ENCODE measurements at places on chromosomes 16 and 17. TPM values are rescaled to one million over a fixed set of nuclear protein-coding genes. Genes with fewer than 3 reads are reported as not detected.

The WNT3 gene
- total RNA-seq = 0.39 TPM

The RHBDL1 gene
- total RNA-seq = 5.3 TPM

The KRT15 gene
- 6.8 TPM for total RNA-seq

DNA sequence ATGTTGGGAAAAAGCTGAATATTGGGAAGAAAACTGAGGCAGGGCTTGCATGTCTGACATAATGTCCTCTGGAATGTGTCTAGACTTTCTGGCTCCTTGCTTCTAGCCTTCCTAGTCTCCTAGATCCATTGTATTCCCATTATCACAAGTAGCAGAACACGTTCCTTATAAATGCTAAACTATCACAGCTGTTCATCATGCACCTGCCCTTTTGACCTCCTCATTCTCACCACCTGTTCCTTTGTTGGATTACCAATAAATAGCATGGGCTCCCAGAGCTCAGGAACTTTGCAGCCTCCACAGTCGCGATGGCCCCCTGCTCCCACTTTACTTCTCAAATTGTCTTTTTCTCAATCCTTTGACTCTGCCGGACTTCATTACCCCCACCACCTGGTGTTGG is 49.7 kb downstream of the ACSM1 start:
- DNase-seq = no peak

DNA sequence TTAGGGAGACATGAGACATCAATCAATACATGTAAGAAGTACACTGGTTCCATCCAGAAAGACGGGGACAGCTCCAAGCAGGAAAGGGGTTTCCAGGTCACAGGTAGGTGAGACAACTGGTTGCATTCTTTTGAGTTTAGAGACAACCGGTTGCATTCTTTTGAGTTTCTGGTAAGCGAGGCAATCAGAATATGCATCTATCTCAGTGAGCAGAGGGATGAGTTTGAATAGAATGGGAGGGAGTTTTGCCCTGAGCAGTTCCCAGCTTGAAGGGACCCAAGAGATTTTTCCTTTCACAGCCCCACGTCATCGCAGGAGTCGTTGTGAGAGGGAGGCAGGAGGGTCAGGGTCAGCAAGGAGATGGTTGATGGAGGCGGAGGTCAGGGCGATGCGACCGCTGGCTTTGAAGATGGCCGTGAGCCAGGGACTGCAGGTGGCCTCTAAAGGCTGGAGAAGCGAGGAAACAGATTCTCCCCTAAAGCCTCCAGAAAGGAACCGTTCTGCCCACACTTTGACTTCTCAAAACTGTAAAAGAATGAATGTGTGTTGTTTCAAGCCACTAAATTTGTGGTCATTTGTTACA is 36.5 kb downstream of the IRF8 start:
- no peak for DNase-seq

DNA sequence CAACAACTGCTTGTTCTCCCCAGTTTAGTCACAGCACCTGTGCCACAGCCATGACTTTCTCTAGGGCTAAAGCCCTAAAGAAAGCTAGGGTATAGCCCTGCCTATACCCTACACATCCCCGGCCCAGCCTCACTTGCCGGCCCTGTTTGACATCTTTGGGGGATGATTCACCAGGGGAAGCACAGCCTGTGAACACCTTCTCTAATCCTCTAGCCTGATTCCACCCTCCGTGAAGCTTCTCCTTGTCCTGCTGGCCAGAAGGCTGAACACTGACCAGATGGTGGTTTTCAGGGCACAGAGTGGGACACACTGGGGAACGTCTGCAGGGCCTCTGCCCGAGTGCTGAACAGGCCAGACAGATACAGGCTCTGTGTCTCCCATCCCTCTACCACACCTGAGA is 6.0 kb downstream of the CLEC16A start:
- no peak for DNase-seq

DNA sequence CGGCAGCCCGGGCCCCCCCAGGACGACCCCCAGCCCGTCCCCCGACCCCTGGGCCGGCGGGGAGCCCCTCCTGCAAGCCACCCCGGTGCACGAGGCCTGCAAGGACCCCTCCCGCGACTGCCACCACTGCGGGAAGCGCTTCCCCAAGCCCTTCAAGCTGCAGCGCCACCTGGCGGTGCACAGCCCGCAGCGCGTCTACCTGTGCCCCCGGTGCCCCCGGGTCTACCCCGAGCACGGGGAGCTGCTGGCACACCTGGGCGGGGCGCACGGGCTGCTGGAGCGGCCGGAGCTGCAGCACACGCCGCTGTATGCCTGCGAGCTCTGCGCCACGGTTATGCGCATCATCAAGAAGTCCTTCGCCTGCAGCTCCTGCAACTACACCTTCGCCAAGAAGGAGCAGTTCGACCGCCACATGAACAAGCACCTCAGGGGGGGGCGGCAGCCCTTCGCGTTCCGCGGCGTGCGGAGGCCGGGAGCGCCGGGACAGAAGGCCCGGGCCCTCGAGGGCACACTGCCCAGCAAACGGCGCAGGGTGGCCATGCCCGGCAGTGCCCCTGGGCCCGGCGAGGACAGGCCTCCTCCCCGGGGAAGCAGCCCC is 15.6 kb upstream of the ZFPM1 start:
- peak; percentile 73 for DNase-seq

- peak; percentile 67 for DNase-seq
Measured at GRCh38 chr16:22188595-22189442, 17.3 kb upstream of the EEF2K start.

The G6PC1 gene
- total RNA-seq = 0.50 TPM

- peak; percentile 72 for DNase-seq
Measured at GRCh38 chr16:30615358-30616091, 5.3 kb upstream of the ZNF689 start.

The ACE gene
- total RNA-seq = 27.7 TPM

The GGT6 gene
- 185 TPM for total RNA-seq

GRCh38 chr16:88798073-88798472 is 5.5 kb upstream of the CDT1 start:
- DNase-seq = no peak

DNA sequence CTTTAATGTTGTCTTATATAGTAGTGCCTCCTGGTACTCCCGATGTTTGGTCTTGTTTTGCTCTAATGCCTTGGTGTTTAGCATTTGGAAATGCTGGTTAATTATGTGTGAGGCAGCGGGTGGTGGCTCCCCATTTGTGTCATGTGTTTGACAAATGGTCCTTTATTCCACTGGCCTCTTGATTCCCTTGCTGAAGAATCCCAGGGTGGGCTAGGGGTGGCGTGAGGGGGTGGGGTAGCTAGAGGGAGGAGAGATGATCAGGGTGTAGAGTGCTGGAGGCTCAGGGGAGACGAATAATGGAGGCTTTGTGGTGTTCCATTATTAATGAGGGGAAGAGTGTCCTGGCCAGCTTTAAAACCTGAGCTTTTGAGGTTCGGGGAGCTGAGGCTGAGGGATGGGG is 5.4 kb downstream of the DYNLL2 start:
- no peak for DNase-seq

DNA sequence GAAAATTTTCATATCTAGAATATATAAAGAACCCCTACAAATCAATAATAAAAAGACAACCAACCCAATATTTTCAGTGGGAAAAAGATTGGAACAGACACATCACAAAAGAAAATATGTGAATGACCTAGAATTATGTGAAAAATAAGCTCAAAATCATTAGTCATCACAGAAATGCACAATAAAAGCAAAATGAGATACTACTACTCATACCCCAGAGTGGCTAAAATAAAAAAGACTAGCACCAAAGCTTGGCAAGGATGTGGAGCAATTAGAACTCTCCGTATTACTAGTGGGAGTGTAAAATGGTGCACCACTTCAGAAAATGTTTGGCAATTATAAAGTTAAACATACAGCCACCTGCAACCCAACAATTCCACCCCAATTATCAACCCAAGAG is 48.0 kb upstream of the CDH5 start:
- no peak for DNase-seq

GRCh38 chr16:17304491-17305119 is 166.2 kb downstream of the XYLT1 start:
- DNase-seq = peak; percentile 24

- no peak for DNase-seq
Measured at GRCh38 chr16:86924537-86924936, 346.2 kb downstream of the FOXL1 start.

- DNase-seq = no peak
Measured at GRCh38 chr16:83722456-83723183, 85.2 kb upstream of the HSBP1 start.

The NAGS gene
- 9.2 TPM for total RNA-seq

The LHX1 gene
- total RNA-seq = not detected

- no peak for DNase-seq
Measured at GRCh38 chr17:76440751-76441362, 12.1 kb downstream of the UBE2O start.

The MYH8 gene
- not detected for total RNA-seq

The GNGT2 gene
- total RNA-seq = 1.4 TPM

The GPR139 gene
- total RNA-seq = not detected

DNA sequence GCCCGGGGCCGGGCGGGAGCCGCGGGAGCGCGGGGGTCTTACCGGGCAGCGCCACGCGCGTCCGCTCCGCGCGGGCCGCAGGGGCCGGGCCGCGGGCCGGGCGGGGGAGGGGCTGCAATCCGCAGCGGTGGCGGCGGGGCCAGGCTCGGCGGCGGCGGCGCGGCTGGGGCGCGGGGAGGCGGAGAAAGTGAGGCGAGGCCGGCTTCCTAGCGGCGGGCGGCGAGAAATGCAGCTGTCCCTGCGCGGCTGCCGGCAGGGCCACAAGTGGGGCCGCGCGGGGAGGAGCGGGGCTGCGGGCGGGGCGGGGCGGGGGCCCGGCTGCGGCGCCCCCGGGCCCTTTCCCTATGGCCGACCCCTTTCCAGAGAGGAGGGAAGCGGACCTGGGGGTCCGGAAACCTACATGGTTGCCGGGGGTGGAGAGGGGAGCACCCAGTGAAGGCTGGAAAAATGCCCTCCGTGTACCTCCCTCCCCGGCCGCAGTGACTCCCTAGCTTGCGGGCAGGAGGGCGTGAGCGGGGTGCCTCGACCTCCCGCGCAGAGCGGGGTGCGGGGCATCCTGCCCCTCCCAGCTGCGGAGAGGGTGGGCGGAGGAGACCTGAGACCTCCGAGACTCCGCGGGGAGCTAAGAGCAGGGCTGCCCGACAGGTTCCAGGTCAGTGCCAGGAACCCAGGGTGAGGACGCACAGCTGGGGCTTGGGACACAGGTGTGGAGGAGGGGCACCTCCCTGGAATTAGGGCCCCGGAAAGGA is at the start of gene CUEDC1:
Gene CUEDC1, minus strand, starts transcription at position 230 of the 749 bp plus-strand sequence. CDS start 69,848 bp downstream, outside the sequence.
- DNase-seq = peak; percentile 72

- DNase-seq = no peak
Measured at GRCh38 chr17:32174889-32175288, 32.6 kb downstream of the RHOT1 start.

DNA sequence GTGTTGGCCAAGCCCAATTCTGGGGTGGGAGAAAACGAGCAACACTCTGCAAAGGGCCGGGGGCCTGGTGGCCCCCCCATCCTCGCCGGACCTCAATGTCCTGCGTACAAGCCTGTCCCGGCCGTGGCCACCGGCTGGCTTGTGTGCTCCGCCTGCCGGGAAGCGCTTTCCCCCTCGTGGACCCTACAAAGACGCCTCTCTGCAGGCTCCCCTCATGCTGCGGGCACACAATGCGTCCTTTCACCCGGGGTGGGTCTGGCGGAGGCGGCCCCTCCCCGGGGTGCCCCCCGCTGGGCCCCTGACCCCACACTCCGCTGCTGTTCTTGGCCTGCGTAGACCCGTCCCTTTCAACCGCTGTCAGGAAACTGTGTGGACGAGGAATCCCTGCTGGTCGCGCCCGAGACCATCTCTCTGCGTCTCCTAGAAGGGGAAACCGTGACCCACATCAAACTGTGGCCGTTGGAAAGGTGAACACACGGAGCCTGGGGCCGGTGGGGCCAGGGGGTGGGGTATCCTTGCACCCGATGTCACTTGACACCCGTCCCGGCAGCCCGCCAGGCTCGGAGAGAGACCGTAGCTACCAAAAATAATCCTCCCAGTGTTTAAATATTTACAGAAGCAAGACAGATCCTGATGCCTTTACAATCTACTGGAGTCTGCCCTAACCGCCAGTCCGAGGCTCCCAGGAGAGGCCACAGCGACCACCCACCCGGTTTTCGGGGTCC is 43.6 kb downstream of the TBC1D16 start:
- peak; percentile 67 for DNase-seq

DNA sequence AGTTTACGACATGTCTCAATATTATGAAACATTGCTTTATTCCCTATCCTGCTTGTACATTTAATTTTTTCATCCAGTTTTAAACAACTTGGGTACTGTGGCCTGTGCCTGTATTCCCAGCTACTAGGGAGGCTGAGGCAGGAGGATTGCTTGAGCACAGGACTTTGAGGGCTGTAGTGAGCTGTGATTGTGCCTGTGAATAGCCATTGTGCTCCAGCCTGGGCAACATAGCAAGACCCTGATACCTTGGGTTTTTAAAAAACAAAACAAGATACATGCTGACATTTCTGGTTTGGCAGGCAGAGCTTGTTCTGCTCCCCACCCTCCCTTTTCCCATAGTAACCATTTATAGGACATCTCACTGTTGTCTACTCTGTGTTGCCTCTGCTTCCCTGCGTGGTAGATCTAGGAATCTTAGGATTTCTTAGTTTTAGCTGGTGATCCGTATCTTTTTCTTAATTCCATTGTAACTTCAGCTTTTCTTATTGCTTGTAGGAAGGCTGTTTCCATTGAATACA is 35.6 kb downstream of the TENT4B start:
- DNase-seq = no peak

GRCh38 chr17:65078441-65079160 is 22.1 kb upstream of the GNA13 start:
- no peak for DNase-seq

The CFAP97D1 gene
- not detected for total RNA-seq

The PARD6A gene
- 4.4 TPM for total RNA-seq

The NUPR1 gene
- 106 TPM for total RNA-seq

GRCh38 chr17:14776791-14777190 is 475.9 kb downstream of the HS3ST3B1 start:
- DNase-seq = no peak

DNA sequence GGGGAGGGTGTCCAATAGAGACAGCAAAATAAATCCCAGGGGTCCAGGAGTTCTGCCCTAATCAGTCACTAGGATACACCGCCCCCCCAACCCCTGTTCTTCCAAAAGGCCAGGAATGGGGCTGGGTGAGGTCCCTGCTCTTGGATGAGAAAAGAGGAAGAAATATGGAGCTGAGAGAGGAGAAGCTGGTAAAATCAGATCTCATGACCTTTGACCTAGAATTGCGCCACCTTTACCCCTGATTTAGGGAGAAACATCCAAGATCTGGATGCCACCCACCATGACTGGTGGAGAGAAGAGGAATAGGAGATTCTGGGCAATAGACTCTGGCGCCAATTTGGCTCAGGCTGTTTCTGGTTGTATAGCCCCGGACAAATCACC is 707 bp upstream of the CACNB1 start:
- no peak for DNase-seq

- DNase-seq = no peak
Measured at GRCh38 chr16:29940656-29941055, 14.6 kb upstream of the KCTD13 start.

The OTOP2 gene
- 70.3 TPM for total RNA-seq

- no peak for DNase-seq
Measured at GRCh38 chr16:7391694-7392093, 59.0 kb downstream of the RBFOX1 start.

- DNase-seq = no peak
Measured at GRCh38 chr17:19415806-19416775, 5.1 kb downstream of the RNF112 start.
